ENCODE measurements at places on chromosomes 3 and 15. TPM values are rescaled to one million over a fixed set of nuclear protein-coding genes. Genes with fewer than 3 reads are reported as not detected.

Gene EFHB
- total RNA-seq = 1.1 TPM

GRCh38 chr3:27649277-27649676, 72.8 kb downstream of the EOMES start:
- DNase-seq = no peak

DNA sequence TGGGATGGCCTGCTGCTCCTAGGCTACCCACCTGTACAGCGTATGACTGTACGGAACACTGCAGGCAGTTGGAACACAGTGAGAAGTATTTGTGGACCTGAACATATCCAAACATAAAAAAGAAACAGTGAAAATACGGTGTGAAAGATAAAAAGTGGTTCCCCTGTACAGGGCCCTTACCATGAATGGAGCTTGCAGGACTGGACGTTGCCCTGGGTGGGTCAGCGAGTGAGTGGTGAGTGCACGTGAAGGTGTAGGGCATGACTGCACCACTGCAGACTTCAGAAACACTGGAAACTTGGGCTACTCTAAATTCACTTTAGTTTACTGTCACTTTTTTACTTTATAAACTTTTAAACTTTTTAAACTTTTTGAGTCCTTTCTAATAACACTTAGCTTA, 71.2 kb upstream of the SLC6A6 start:
- DNase-seq = no peak

GRCh38 chr3:171932153-171932611, 89.0 kb downstream of the TMEM212 start:
- no peak for DNase-seq

GRCh38 chr15:58701376-58701775, 48.1 kb downstream of the ADAM10 start:
- DNase-seq = no peak

DNA sequence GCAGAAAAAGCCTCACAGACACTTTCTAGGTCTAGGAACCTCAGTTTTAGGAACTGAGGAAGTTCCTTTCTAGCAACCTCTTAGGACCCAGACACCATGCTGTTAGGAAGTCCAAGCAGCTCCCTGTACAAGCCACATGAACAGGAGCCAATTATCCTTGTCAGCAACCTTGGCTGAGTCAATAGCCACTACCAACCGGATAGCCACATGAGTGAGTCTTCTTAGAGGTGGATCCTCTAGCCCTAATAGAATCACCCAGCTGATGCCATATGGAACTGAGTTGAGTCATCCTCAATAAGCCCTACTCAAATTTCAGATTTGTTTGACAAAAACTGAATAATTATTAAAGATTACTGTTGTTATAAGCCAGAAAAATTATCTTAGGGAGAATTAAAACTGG, 256.2 kb downstream of the NLGN1 start:
- no peak for DNase-seq

- DNase-seq = no peak
These were observed 131.6 kb downstream of the LEKR1 start for GRCh38 chr3:156957715-156958114.

Gene ATP10A
- 4.4 TPM for total RNA-seq

DNA sequence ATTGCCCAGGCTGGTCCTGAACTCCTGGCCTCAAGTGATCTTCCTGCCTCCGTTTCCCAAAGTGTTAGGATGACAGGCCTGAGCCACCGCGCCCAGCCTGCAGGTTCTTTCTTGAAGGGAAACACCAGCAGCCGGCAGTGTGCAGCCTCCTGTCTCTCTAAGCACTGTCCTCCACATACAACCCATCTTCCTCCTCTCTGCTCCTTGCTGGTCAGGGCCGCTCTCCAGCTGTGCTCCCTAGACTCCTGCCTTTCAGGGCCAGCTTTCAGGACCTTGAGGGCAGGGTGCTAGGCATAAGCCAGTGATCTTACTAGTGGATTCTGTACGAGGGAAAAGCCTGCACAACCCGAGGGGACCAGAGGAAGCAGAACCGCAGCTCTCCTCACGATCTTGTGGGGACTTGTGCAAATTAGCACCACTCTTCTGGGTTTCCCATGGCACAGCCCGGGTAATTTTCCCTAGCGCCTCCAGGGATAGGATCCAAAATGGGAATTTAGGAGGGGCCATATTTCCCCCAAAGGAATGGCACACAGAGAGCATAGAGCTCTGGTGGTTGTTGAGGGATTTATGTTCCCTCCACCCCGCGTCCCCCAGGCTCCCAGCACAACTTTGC, 18.2 kb upstream of the CORO2B start:
- no peak for DNase-seq

DNA sequence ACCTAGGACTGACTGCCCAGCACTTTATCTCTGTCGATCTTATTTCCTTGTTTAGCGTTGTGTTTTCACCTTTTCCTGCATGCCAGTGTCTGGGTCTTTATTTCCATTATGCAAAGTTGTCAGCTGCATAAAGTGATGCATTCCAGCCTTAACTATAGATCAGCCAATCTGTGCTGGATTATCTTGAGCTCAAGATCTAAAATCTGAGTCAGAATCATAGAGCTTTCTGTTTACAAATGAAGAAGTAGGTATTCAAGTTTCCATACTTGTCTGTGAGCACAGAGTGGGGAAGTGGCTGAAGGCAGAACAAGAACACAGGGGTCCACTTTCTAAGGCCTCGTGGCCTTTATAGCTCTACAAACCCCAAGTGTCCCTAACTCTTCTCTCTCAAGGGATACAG, 82.4 kb upstream of the PLCL2 start:
- DNase-seq = no peak

DNA sequence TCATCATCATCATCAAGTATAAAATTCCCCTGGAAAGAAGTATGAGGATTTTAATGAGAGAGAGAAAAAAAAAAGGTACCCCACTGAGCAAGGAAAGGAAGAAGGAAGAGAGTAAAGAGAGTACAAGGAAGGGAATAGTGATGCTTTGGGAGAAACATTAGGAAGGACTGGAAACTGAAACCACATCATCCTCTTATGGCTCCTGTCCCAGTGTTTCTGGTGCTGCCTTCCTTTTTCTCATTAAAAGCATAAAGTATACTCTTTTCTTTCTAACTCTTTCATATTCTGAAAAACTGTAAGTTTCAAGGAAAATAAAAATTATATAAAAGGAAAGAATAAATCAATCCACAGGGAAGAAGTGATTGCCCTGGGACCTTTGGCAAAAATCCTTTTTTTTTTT, 616.4 kb upstream of the CBLB start:
- peak; percentile 30 for DNase-seq
